ENCODE measurements at places on chromosomes 4 and X.

DNA sequence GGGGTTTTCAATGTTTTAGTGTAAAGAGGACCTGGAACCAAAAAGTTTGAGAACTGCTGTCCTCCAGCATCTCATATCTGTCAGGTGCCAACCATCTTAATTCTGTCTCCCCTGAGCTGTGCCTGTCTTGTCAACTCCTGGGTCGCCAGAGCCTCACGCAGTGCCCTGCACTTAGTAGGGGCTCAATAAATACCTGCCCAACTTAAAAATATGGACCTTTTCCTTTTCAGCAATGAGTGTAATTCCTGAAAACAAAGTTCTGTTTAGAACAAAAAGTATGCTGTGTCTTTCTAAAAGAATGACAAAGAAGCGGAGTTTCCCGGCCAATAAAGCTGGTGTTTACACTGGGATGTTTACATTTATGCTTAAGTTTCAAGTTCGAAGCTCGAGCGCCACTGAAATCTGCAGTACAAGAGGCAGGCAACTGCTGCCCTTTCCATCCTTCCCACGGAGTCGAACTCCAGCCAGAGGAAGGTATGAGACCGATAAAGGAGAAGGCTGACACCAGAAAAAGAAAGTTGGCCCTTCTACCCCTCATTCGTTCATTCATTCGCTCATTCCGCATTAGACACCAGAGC is 1.1 kb upstream of the HTATSF1 start:
- no peak for DNase-seq

- no peak for DNase-seq
Measured at GRCh38 chr4:175413561-175413960, 398.5 kb downstream of the GPM6A start.

GRCh38 chrX:68511255-68511654 is 12.4 kb downstream of the YIPF6 start:
- DNase-seq: no peak

DNA sequence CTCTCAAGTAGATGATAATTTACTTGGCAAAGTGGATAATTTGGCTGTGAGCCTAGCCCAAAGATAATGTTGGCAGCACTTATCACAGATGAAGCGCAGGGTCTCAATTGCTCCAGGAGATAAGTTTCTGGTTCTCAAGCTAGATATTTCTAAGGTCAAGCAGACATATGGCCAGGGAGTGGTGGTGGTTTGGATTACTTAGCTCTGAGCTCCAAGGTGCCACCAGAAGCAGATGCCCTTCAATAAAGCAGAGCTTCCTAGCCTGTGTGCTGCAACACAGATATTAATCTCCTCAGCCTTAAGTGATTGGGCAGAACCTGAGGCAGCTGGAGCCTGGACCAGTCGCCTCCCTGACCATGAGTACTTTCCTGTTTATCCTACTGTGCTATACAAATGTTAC is 79.2 kb upstream of the NALF2 start:
- DNase-seq: no peak

- no peak for DNase-seq
Measured at GRCh38 chr4:169906104-169906503, 120.1 kb downstream of the MFAP3L start.

DNA sequence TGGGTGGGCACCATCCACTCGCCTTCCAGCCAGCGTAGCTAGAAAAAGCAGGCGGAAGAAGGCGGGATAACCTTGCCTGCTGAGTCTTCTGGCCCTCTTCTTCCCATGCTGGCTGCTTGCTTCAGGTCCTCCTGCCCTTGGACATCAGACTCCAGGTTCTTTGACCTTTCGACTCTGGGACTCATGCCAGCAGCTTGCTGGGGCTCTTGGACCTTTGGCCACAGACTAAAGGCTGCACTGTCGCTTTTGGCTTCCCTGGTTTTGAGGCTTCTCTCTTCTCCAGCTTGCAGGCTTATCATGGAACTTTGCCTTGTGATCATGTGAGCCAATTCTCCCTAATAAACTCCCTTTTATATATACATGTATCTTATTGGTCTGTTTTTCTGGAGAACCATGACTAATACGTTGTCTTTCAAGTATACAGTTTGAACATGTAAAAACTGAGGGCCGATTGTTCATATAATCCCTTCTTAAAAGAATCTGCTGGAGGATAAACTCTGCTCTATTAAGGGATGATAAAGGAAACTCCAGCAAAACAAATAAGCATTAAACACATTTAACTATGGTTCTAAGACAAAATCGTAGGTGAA is 116.6 kb upstream of the LCORL start:
- no peak for DNase-seq

DNA sequence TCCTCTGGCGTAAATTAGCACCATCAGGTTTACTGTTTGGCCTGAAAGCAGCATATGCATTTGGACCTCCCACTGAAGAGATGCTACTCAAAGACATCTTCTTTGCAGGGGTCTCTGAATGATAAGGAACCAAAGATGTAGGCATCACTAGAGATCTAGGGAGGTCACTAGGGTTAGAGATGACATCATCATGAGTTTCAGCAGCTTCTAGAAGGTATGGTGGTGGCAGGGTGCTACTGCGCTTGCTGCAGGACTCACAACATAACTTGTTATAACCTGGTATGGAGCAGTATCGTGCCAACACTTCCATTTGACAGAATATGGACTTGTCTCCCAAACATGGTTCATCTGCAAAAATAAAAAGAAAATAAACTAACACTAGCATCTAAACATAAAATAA is 251.6 kb downstream of the NPFFR2 start:
- DNase-seq: no peak

DNA sequence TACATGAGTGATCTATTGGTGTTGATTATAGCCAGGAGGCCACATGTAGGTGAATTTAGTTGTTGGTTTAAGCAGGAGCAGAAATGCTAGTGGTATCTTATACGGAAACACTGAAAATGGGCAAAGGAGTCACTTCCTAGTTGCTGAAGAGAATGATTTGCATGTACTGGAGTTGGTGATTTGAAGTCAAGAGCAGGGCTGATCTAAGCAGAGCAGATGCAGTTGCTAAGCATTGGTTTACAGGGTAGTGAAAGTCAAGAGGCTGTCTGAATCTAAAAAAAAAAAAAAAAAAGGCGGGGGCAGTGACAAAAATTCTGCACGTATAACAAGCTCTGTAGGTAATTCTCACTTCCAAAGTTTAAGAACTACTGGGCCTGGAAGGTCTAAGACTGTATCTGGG is 90.4 kb upstream of the HPRT1 start:
- no peak for DNase-seq

DNA sequence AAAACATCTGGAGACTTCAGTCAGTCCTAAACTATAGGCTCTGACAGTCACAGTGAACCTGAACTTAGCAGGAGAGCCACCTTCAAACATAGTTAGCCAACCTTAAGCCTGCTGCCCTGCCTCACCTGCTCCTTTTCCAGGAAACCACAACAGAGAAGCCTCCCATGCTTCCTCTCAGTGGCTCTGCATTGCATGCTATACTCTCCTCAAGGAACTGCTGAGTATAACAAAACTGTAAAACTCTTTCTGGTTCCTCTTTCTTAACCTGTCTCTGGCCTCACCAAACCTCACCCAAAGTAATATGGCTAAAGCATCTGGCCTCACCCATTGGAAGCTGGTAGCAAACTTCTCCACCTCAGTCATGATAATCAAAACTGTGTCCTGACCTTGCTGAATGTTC is 122.1 kb downstream of the ANKRD50 start:
- no peak for DNase-seq

DNA sequence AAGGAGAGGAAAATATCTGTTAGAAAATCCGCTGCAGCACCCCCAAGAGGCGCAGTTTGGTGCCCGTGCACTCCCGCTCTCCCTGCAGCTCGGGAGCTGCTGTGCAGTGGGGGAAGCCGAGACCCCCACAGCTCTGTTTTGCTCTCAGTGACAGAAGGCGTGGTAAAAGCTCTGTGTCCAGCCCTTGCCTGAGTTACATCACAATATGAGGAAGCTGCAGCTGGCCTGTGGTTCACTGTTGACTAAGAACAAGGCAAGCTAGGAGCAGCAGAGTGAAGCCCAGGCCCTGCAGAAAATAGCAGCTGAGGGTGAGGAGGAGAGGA is 88.5 kb upstream of the ADRA2C start:
- no peak for DNase-seq

- no peak for DNase-seq
Measured at GRCh38 chr4:159238631-159239030, 135.8 kb downstream of the RAPGEF2 start.

GRCh38 chr4:101044766-101045165 is 302.6 kb downstream of the PPP3CA start:
- no peak for DNase-seq

DNA sequence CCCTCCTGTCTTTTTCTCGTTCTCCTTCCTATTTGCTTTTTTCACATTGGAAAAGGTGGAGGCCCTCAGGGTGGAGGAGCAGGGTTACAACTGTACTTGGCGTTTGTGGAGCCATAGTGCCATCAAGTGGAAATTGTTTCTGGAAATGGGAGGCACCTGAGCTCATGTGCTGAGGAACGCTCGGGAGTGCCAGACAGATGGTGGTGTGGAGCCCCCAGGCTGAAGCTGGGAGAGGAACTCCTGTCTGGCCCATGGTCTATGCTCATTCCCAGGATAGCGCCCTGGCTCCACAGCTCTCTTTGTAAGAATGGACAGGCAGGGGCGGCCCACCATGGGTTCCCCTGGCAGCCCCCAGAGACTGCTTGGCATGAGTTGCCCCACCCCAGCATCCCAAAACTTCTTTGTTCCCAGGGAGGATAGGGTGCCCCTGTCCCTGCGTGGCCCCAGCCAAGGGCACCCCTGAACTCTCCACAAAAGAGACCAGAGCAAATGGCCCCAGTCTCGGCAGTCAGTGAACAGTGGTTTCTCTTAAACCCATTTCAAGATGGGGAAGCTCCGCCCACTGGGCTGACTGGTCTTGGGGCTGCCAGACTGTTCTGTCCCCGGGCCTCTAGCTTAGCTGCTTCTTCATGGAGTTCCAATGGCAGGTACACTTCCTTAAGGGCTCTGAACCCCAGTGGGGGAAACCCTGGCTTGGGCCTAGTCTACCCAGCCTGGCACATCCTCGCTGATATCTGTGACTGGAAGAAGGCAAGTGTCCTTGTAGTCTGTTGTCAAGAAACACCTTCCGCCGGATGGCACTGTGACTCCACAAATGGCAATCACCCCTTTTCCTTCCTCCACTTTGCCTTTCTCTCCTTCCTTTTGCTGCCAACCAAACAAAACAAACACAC is 70.1 kb downstream of the NBDY start:
- DNase-seq: no peak

GRCh38 chr4:152531479-152531878 is 4.4 kb downstream of the FBXW7 start:
- DNase-seq: no peak

DNA sequence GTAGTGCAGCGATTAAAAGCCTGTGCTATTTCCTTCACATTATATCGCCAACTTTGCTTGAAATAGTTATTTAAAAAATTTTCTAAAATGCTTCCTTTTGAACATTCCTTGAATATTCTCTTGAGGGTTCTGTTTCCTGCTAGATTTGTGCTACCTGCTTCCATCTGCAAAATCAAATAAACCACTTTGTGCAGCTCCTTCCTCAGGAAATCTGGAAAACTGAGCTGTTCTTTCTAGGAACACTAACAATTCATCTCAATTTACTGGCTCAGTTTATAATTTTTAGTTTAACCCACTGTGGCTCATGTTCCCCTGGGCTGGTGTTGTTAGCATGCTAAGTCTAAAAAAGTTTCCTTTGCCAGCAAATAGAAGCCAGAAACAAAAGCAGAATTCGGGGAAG is 88.1 kb upstream of the LCORL start:
- no peak for DNase-seq

DNA sequence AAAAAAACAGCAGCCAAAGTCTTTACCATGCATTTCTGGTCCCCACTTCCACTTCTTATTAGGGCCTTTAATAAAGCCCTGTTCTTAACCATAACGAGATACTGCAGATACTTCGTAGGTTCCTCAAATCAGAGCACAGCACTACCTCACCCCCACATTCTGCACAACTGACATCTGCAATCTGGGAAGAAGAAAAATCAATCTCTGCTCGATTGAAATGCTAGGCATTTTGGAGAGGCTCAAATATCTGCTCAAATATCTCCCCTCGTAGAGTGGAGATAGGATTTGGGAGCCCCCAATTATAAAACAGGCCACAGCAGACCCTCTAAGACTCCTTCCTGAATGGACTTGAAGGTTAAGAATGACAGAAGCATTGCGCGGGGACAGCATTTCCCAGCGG is 40.3 kb upstream of the CENPU start:
- no peak for DNase-seq

- DNase-seq: no peak
Measured at GRCh38 chr4:1557221-1557597, 126.9 kb downstream of the FAM53A start.

DNA sequence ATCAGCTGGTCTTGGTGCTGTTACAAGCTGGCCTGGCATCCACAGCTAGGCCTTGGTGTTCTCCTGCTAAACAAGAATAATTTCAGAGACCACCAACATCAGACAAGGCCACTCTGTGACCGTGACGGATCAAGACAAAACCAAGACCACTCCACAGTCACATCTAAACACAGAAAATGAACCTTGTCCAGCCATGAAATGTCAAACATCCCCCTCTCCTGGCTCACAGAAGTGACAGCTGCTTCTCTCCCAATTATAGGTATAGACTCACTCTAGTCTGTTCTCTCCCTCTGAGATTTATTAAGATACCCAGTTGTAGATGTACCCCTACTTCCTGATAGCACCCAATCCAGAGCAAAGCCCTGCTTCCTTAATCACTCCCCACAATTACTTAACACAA is 40.4 kb downstream of the EFHC2 start:
- DNase-seq: no peak

GRCh38 chr4:8118035-8118434 is 40.6 kb downstream of the ABLIM2 start:
- no peak for DNase-seq

- no peak for DNase-seq
Measured at GRCh38 chrX:145816601-145817315, 871 bp upstream of the SLITRK2 start.

GRCh38 chr4:11685481-11685880 is 256.8 kb upstream of the HS3ST1 start:
- no peak for DNase-seq

DNA sequence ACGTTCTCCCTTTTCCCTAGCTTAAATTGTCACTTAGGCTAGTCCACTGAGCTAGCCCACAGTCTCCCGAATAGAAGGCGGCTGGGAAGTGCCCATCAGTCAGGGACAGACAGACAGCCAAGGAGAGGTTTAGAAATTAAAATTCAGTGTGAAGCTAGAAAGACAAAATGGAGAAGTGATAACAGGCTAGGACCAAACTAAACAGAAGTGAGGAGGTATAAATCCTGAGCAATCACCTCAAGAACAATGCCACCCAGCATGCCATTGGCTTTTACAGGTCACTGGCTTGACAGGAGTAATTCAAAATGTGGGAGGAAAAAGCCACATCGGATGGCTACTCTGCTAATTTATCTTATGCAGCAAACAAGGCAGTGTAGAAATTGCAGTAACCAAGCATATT is 138.9 kb downstream of the MAPK10 start:
- no peak for DNase-seq

GRCh38 chrX:149371986-149372385 is 133.1 kb downstream of the IDS start:
- no peak for DNase-seq

DNA sequence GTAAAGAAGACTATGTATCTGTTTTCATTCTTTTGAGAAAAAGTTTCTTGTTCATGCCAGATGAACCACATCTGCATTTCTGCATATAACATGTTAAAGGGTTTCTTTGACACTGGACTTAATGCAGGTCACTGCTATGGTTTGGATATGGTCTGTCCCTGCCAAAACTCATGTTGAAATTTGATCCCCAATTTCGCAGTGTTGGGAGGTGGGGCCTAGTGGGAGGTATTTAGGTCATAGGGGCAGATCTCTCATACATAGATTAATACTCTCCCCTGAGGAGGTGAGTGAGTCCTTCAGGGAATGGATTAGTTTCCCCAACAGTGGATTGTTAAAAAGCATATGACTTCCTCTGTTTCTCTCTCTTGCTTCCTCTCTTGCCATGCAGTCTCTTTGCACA is 45.9 kb upstream of the TMEM33 start:
- DNase-seq: no peak

Data from stimulated activated CD8-positive, alpha-beta memory T cell treated with anti-CD3 and anti-CD28 coated beads, Interleukin-2, amount 100 ng/mL, for 48 hours (primary cell).